ENCODE measurements at places on chromosomes 1 and 21. TPM values are rescaled to one million over a fixed set of nuclear protein-coding genes. Genes with fewer than 3 reads are reported as not detected.

HUNK gene
- under 0.01 TPM for total RNA-seq

OPRD1 gene
- total RNA-seq, result not detected

PRKAA2 gene
- total RNA-seq, result 0.73 TPM

LCA5L gene
- total RNA-seq, result 1.5 TPM

KRTAP11-1 gene
- total RNA-seq, result 0.73 TPM

ACKR1 gene
- total RNA-seq, result not detected

CD1C gene
- total RNA-seq, result not detected

Data from subcutaneous preadipocyte (primary cell).